Activated naive CD4-positive, alpha-beta T cell (primary cell): ENCODE measurements at places on chromosomes 5 and 9.

GRCh38 chr5:145588113-145588512 is 247.0 kb downstream of the PRELID2 start:
- DNase-seq = no peak

DNA sequence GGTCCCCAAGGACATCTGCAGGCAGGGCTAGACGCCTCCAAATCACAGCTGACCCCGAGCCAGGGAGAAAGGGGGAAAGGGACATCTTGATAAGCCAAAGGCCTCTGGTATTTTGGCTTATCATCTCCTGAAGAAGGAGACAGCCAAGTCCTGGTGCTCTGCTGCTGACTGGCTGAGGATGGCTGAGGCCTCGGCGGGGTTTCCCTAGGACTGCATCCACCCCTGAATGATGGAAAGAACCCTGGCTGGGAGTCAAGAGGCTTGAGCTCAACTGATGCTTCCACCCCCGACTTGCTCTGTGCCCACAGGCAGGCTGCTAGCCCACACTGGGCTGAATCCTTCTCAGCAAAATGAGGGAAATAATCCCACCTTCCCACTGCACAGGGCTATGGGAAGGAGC is 30.9 kb upstream of the HRH2 start:
- no peak for DNase-seq

- no peak for DNase-seq
Observed at GRCh38 chr5:5584236-5584745, 161.8 kb downstream of the ICE1 start.

DNA sequence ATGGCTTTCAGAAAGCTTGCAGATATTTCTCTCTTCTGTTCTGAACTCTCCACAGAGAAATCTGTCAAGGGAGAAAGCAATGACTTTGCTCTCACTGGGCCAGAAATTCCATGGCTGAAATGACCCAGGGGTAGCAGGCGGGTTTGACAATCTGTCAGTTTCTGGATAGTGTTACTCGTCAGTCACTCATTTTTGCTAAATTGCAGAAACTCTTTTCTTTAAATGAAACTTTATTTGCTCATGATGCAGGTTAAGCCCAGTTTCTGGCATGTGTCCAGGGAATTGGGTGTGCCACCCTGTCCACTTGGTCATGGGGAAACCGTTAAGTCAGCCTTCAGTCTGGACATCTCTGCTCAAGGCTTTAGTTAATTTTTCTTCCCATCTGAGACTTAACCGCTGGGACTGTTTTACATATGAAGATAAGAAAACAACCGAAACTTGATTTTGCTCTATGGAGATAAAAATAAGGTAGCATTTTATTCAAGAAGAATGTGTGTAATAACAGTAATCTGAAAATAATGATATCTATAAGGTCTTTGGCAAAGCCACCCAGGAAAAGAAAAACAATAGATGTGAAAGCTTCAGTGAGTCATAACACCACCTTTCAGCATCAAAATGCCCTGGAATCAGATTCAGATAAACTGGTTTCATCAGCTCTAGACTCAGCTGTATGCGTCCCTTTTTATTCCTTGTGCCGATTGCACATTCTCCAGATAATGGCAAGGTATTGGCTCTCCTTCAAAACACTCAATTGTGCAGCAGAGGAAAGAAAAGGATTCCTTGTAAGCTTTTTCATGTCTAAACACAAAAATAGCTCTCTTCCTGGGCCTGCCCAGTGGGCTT is 308.3 kb downstream of the ZSWIM6 start:
- DNase-seq = no peak

DNA sequence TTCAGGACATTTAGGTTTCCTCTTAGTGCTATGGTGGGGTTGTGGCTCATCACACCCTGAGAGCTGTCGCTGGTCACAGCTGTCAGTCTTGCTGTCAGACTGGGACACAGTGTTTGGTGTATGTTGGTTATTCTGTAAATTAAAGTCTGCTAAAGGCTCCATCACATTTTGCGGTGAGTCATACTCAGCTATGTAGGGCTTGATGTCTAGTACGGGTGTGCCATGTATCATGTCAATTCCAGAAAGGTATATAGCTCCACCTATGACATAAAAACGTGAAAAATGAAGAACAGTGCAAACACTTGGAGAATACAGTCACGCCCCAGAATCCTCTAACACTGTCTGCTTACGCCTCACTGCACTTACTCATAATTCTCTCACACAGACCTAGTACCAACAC is 11.9 kb downstream of the TRMO start:
- no peak for DNase-seq

- DNase-seq = no peak
Observed at GRCh38 chr5:160171666-160172065, 52.4 kb upstream of the PWWP2A start.

- DNase-seq = no peak
Observed at GRCh38 chr5:5533927-5534326, 111.5 kb downstream of the ICE1 start.

DNA sequence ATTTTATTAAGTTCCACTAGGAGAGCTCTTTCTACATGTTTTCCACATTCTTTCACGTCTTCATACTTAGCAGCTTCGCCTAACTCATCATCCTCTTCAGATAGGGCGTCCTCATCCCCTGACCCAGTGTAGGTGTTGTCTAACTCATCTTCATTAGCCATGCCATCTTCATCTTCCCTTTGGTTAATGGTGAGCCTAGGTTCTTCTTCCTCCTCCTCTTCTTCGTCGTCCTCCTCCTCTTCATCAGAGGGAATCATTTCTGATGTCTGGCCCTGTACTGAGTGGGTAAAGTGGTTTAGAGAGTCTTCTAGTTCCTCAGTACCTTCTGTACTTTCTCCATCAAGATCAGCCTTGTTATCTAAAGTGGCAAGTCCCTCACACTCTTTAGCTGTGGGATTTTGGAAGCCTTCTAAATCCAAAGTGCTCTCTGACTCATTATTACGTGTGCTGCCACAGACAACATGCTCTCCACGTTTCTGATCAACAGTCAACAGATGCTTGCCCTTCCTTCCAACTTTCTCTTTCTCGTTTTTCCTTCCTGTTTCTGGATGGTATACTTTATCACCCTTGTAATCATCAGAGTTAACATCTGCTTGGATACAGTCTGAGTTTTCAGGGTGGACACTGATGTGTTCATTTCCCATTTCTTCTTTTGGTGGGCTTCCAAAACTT is 31.1 kb downstream of the TUT7 start:
- DNase-seq = no peak

GRCh38 chr5:71573591-71573990 is 13.5 kb upstream of the MCCC2 start:
- DNase-seq = no peak

DNA sequence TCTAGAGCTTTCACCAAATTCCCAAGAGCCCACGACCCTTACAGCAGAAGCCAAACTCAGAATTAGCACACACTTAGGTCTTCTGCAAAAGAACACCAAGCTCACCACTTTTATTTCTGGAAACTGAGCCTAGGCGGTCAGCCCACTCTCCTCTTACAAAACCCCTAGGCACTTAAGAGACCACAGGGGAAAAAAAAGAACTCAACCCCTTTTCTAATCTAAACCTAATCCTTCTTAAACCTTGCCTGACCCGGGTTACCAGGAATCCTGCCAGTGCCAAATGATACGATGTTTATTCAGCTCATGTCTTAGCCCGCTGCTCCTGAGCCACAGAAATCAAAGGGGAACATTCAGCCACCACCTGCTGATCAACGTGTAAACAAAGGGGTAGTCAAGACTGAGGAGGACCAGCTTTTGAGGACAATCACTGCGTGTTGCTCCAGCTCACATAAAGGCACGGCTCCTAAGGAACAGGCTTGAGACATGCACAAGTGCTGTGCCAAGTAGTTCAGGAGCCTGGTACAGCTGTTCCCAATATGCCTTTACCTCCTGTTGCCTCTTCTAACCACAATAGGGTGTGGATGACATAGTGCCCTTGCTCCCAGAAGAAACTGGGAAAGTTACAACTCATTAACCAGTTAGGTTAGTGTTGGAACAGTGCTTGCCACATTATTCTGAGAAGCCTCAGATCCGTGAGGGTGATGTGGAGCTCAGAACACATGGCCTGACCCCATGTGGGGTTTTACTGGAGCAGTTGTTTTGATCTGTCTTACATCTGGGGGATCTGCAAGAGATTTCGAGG is 49.3 kb downstream of the ZFAND5 start:
- DNase-seq = no peak
